ENCODE measurements at places on chromosomes 7 and 10.

DNA sequence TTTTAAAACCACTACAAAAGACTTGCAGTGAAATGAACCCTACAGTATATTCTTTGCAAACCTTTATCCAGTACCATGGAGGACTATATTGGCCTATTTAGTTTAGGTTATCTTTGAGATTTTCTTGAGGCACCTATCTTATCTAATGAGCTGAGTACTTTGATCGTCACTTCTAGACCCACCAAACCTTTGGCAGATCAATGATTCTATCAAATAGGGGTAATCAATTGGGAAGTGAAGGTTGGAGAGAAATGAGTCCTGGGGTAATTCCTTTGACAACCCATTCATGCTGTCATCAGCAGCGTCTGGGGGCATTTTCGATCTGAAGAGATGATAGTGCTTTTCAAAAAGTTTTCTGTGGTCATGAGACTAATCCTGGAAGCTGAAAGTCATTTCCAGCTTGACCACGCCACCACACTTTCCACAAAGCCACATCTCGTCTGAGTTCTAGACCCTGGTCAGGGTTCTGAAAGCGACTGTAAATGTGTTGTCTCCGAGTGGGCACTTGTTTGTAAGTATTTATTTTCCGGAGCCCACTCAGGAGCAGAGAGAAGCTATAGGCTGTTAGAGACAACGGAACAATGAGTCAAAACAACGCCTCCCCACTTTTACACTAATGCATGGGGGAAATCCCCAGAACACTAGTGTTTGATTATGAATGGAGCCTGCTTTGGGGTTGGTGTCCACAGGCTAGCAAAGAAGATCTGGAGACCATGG, 4.8 kb downstream of the EGR2 start:
- peak; percentile 85 for DNase-seq

DNA sequence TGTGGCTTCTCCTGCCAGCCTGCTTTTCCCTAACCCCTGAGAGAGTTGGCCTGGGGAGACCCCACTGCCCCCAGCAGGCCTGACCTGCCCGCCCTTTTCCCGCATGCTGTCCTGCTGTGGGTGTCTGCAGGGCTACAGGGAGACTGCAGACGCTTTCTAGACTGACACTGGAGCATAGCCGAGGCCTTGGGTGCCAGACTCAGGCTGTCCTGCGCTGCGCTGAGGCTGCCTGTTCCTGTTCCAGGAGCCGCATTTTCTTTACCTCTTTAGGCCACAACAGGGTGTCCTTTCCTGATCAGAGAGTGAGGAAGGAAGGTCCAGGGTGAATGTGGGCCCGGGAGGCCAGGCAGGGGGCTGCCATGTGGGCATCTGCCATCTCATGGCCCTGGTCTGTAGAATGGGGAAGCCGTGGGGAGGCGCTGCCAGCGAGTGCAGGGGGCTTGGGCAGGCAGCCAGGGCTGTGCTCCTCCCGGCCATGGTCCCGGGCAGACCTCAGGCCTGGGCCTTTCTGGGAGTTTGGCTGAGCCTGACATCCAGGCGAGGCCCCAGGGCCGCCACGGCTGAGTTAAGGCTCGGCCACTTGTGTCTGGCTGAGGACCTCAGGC, 3.6 kb downstream of the PWWP2B start:
- DNase-seq, result no peak

DNA sequence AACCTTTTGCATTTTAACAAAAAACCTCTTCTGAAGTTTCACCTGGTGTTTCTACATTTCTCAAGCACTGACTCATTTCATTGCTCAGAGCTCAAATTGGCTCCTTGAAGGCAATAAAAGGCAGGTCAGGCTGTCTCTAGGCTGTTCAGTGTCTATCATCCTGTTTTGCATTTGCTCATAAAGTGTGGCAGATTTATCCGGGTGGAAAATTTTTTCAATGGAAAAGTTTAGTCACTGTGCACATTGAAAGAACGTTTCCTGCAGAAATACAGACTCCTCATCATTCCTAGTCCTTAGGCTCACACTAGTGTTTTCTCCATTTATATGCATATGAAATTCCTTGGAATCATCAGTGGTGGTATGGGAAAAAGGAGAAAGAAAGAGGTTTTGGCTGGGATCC, 114.2 kb upstream of the DGKB start:
- DNase-seq, result no peak

DNA sequence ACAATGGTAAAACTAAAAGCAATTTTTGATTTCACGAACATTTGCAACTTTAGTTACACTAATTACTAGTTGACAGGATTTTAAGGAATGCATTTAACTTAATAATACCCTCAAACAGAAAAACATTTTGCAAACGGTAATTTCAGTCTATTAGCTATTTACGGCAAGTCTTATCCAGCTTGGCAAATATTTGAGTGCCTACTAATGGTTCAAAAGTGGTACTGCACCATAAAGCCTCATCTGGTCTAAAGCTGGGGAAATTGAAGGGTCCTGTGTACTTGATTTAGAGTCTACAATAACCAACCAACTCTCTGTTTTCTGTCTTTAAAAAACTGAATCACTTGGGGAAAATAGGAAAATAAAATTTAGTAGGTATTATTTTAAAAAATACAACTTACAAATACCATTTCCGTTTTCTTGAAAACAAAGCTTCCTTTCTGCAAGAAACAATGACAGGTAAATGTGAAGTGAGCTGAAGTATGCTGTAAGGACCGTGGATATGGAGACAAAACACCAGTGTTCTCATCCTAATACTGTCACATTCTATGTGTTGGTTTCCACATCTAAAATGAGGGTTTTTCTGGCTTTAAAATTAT, 142.3 kb downstream of the VPS50 start:
- no peak for DNase-seq

DNA sequence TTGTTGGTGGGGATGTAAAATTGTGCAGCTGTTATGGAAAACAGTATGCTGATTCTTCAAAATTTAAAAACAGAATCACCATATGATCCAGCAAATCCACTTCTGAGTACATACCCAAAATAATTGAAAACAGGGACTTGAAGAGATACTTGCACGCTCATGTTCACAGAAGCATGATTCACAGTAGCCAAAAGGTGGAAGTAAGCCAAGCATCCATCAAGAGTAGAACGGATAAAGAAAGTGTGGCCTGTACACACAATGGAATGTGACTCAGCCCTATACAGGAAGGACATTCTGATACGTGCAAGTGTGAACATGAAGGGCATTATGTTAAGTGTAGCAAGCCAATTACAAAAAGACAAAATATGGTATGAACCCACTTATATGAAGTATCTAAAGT, 696.7 kb upstream of the CELF2 start:
- no peak for DNase-seq

DNA sequence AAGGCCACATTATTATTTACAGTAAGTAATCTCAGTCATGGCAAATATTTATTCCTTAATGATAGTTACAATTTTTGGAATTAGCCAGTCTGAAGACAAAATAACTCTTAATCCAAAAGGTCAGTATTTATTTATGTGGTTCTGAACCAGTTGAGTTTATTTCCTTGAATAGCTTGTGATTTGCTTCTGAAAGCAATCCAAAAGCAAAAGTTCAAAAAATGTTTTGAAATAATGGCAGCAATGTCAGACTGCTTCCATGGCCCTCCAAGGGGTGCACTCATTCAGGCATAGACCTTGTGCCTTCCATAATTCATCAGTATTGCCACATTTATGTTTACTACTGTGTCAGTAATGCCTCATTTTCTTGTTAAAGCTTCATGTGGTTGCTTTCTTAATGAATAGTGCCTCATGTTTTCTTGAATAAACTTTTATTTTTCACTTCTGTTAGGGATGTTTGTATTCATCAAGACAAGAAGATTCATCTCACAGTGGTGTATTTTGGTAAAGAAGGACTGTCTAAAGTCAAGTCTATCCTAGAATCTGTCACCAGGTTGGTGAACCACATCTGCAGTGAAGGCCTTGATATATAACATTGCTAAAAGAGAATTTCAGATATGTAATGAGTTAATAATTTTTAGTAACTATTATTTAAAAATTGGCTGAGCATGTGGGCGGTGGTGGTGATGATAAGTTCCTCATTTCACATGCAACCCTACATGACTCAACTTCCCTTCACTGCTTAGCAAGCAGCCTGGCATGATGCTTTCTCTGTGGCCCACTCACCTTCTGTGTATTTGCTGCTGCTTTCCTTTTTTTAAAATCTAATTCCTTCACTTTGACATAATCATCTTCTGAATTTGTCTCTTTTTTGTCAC, 22.0 kb downstream of the CSGALNACT2 start:
- DNase-seq, result no peak

GRCh38 chr10:84948644-84949043, 620.3 kb downstream of the CCSER2 start:
- DNase-seq, result no peak

DNA sequence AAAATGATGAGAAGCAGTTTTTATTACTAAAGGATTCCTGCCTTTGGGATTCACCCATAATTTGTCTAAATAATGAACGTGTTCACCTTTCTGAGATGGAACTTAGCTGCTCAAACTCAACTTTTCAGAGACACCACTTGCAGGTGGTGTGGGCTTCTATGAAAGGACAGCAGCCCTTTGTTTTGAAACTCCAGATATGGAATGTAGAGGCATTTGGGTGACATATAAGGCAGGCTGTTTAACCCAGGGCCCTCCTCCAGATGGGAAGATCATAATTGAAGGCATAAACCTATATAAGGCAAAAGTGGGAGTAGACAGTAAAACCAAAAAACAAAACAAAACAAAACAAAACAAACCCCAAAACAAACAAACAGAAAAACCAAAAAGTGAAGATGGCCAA, 11.9 kb upstream of the HUS1 start:
- no peak for DNase-seq

GRCh38 chr7:29000717-29001076, 42.6 kb upstream of the TRIL start:
- no peak for DNase-seq

- no peak for DNase-seq
Measured at GRCh38 chr10:90937645-90938258, 16.9 kb upstream of the ANKRD1 start.

DNA sequence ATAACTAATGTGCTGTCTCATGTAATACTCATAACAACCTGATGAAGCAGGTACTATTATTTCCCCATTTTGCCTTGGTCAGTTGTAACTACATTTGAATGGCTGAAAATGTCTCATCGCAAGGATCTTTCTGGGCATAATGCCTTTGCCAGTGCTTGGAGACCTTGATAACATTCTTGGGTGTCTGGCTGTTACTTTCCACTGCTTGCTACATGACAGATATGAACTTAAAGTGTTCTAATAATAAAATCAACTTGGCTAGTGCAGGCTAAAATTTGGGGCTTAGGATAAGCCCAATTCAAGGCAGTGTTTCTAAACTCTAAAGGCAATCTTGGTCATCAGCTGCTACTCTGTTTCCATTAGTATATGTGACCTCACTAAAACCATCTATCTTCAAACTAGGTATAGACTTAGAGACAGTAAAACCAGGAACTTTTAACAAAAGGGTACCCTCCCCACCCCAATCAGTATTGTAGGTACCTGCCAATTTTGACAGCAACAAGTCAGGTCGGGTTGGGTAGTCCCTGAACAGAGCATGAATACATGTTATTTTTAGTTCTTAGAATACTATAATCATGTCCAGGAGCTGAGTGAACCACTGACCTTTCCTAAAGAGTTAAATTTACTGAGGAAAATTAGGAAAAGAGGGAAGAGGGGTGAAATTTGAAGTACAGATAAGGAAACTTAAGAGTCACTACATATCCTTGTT, 68.2 kb upstream of the AHR start:
- no peak for DNase-seq
